Stimulated activated CD8-positive, alpha-beta memory T cell treated with anti-CD3 and anti-CD28 coated beads, Interleukin-4, amount 100 ng/mL, for 1 hour (primary cell): ENCODE measurements at places on chromosomes 3 and 15.

DNA sequence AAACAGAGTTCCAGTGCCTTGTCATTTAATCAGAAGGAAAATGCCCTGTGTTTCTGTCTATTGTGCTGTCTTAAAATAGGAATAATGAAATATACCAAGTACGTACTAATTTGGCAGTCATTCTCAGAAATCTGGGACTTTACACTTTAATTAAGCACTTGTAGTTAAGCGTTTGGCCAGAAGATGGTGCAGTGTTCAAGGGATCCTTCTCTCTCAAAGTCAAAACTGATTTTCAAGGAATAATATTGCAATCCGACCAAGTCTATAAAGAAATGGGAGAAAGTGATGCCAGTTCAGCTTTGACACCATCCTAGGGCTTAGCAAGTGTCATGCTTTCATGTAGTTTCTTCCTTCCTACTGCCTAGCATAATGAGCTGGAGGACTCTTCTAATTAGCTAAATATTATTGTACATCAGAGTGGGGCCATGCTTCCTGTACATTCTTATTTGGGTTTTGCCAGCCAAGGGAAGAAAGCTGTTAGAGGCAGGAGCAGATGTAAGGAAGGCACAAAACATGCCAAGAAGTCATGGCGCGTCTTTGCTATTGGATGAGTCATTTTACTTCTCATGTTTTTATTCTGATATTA lies 64.8 kb downstream of the SAMMSON start:
- no peak for DNase-seq

GRCh38 chr3:188941103-188941502 lies 230.7 kb upstream of the TPRG1 start:
- DNase-seq: no peak

GRCh38 chr15:97961067-97961954 lies 808 bp downstream of the ARRDC4 start:
- no peak for DNase-seq

- no peak for DNase-seq
These were observed 5.2 kb upstream of the EIF1B start for GRCh38 chr3:40304352-40304751.

GRCh38 chr3:191356631-191357439 lies 26.5 kb upstream of the UTS2B start:
- DNase-seq: no peak

GRCh38 chr3:71857956-71858355 lies 73.0 kb upstream of the PROK2 start:
- no peak for DNase-seq

DNA sequence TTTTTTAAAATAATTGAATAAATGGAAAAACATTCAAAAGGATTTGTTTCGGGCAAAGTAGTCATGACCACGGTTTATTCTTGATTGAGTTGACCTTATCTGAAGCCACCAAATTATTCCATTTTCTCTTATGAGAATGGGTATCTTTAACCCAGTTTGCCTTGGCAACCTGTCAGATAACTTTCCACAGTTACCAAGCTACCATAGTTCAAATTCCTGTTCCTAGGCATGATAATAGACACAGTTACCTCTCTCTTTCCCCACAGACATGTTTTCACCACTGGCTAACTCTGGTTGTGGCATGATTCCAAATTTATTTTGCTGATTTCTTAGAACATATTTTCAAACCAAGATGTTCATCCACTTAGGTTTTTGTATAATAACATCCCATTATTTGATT lies 84.9 kb downstream of the NECTIN3 start:
- no peak for DNase-seq

DNA sequence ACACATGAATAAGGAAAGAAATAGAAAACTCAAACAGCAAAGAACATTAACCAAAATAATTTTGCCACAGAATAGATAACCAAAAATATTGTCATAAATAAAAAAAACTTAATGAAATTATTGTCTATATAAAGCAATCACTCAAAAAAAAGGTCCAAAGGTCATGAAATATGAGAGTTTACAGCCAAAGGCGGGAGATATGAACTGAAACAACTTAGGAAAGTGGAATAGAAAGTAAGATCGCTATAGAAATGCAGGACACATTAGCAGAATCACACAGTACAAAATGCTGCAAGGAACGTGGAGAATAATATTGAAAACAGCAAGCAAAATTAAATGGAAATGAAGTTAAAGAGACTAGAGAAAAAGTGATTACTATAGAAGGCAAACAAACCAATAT lies 375.0 kb upstream of the ARHGEF26 start:
- no peak for DNase-seq

DNA sequence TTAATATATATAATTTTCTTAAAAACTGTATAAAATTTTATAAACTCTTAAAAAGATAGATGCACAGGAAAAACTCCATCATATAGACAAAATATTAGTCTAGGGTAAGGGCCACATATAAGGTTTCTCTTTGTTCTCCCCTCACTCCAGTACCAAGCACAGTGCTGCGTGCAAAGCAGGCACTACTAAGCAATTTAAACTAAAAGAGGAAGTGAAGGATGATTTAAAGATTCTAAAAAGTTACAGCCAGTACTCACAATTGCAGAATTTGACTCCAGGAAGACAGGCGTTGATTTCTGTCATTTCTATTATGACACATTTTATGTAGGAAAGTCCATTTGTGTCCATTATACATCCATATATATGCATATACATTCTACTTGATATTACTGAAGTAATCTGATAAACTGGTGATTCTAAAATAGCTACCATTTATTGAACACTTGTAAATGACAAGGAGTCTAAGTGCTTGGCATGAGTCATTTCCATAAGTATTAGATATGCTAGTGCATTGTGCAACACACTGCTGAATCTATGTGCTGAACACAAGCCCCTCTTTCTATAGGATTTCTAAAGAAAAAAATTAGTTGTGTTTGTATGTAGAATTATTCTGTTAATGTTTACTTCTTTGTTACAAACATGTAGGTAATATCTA lies 785.5 kb upstream of the ARRDC4 start:
- DNase-seq: no peak

DNA sequence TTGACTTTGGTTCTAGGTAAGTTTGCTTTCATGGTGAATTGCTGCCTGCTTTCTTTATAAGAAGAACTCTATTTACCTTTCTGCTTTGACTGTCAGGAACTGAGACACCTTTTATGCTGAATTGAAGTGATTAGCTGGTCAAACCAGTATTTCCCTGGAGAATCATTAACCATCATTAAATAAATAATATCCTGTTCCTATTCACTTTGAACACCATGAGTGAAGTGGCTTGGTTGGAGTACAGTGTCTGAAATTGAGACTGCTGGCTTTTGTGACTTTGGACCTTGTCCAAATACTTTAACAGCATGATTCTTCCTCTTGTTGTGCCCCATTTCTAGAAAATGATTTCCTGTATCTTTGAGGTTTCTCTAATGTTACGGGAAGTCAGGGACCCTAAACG lies 5.6 kb upstream of the TMEM62 start:
- no peak for DNase-seq

GRCh38 chr3:21901484-21901883 lies 150.5 kb upstream of the ZNF385D start:
- DNase-seq: no peak

DNA sequence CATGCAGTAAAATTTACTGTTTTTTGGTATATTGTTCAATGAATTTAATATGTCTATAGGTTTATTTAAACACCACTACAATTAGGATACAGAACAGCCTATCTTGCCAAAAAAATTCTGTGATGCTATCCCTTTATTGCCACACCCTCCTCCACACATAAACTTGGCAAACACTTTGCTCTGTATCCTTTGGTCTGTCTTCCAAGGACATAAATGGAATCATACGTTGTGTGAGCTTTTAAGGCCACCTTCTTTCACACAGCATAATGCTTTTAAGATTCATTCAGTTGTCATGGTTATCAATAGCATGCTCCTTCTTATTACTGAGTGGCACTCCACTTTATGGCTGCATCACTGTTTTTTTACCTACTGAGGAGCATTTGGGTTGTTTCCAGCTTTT lies 71.5 kb downstream of the CERS3 start:
- no peak for DNase-seq
